PC-9 (cell line): ENCODE measurements at places on chromosomes 6 and 20. TPM values are rescaled to one million over a fixed set of nuclear protein-coding genes. Genes with fewer than 3 reads are reported as not detected.

- DNase-seq, result no peak
Observed at GRCh38 chr6:16725145-16725864, 36.0 kb downstream of the ATXN1 start.

DNA sequence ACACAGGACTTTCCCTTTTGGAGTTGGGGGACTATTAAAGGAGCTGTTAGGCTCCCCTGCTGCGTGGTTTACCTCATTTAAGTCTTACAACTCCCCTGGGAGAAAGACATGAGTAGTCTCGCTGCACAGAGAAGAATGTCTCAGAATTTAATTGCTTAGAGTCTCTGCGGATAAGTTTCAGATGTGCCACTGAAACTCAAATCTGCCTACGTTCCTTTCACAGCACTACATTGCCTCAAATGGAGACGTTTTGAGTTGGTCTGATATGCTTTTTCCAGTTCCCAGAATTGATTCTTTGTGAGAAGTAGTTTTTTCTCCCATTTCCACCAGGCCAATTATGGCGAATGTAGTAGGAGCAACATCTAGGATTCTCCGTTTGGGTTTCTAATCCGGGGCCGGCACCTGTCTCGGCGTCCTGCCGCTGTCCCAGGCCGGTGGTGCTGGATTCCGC is 532 bp upstream of the SLC35F1 start:
- no peak for DNase-seq

DNA sequence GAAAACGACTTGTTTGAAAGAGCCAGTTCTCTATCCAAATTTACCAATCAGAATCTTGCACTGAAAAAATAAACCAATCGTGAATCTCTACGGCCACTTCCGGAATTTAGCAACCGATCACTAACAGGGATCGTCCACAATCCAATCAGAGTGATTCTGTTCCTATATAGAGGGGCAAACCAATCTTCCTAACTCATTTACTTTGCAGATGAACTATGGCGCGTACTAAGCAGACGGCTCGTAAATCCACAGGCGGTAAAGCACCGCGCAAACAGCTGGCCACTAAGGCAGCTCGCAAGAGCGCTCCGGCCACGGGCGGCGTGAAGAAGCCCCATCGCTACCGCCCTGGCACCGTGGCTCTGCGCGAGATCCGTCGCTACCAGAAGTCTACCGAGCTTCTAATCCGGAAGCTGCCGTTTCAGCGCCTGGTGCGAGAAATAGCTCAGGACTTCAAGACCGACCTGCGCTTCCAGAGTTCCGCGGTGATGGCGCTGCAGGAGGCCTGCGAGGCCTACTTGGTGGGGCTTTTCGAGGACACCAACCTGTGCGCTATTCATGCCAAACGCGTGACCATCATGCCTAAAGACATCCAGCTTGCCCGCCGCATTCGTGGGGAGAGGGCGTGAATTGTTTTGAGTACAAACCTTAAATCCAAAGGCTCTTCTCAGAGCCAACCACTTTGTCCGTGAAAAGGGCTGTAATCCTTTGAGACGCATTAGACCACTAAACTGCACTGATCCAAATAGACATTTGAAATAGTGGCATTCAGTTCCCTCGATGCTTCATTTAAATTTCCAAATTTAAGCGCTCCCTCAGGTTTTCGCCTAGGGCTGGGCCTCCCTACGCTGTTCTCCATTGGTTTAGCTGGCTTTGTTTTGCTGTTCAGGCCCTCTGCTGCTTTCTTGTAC is 138.0 kb downstream of the HFE start:
- no peak for DNase-seq

Gene HMGCLL1
- total RNA-seq, result 0.39 and 0.68 TPM in 2 replicates

DNA sequence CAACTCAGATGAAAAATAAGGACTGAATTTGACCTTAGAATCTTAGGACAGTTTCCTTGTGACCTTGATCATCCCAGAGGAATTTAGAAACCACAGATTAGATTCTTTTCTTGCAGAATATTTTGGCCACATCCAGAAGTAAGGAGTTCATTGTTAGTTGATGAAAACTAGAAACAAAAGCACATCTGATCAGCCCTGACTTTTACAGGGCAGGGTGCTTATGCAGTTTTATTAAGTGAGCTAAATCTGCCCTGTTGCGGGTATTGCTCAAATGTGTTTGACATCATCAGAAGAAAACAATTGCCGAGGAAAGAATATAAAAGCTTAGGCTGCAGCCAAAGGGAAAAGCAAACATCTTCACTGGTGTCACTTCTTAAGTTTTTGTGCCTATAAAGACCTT is 100.8 kb downstream of the MTFR2 start:
- no peak for DNase-seq

Gene DPPA5
- not detected in 2 replicates for total RNA-seq

Gene NELFCD
- 122 and 130 TPM in 2 replicates for total RNA-seq

DNA sequence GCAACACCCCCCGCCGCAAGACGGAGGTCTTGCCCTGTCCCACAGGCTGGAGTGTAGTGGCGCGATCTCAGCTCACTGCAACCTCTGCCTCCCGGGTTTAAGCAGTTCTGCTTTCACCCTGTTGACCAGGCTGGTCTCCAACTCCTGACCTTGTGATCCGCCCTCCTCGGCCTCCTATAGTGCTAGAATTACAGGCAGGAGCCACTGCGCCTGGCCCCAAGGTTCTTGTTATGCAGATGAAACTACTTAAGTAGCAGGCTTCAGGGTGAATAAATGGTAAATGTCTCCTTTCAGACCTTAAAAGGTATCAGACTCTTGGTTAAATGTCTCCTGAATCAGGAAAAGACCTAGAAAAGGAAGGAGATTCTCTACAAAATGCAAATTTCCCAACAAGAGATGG is 95.4 kb upstream of the TMEM181 start:
- no peak for DNase-seq

Gene COL19A1
- total RNA-seq, result not detected in 2 replicates

- DNase-seq, result peak; percentile 87
Observed at GRCh38 chr6:156719720-156720563, 57.2 kb upstream of the ARID1B start.

DNA sequence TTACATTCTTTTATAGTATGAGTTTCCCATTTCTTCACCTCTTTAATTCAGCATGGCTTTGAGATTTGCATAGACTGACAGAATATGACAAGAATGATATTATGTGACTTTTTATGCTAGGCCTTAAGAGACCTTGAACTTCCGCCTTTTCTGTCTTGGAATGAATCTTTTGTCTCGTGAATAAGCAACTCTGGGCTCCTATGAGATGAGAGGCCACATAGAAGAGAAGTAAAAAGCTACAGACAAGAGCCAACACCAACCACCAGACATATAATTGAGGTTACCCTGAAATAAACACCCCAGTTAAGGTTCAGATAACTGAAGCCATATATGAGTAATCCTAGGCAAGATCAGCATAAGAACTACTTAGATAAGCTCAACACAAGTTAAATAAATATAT is 600.8 kb downstream of the MEI4 start:
- no peak for DNase-seq

- DNase-seq, result no peak
Observed at GRCh38 chr20:35000922-35001595, 45.4 kb downstream of the MYH7B start.

Gene ESR1
- 1.5 TPM in 2 replicates for total RNA-seq

Gene PREX1
- total RNA-seq, result 3.3 and 4.3 TPM in 2 replicates

GRCh38 chr20:34712525-34713192 is 8.5 kb downstream of the TP53INP2 start:
- no peak for DNase-seq
